ENCODE measurements at places on chromosomes 3 and 15. TPM values are rescaled to one million over a fixed set of nuclear protein-coding genes. Genes with fewer than 3 reads are reported as not detected.
A peak's percentile ranks its signal among the peaks of the same experiment; 100 is the strongest.

- H3K27me3 ChIP-seq: no peaks in the 10 kb centered on the region
- no peak for DNase-seq
- H3K4me3 ChIP-seq: no peak overlapping the region
- H3K36me3 ChIP-seq: no peaks in the 10 kb centered on the region
- no peak overlapping the region for H3K27ac ChIP-seq
- peaks cover 4% of the 10 kb centered on the region for H3K4me1 ChIP-seq
Observed at GRCh38 chr3:195099951-195100785, 170.8 kb downstream of the XXYLT1 start.

DNA sequence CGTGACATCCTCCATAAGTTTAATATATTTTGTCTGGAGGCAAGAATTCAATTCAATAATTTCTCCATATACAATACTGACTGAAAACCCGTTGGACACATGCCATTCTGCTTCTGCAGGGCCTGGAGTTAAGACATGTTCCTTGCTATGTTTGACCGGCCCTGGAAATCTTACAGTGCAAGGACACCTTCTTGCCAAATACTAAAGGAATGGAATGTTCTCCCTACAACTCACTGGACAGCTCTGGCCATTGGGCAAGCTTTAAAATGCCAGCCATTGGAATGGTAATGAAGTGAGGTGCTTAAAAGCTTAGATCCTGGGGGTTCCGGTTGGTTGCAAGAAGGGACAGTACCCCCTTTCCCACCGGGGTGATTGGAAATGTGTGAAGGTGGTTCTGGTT is 329.8 kb upstream of the PROK2 start:
- H3K36me3 ChIP-seq: no peaks in the 10 kb centered on the region
- no peaks in the 10 kb centered on the region for H3K27me3 ChIP-seq
- H3K4me1 ChIP-seq: no peaks in the 10 kb centered on the region
- H3K4me3 ChIP-seq: no peak overlapping the region
- DNase-seq: no peak
- no peak overlapping the region for H3K27ac ChIP-seq

- no peak overlapping the region for H3K4me3 ChIP-seq
- H3K27me3 ChIP-seq: no peaks in the 10 kb centered on the region
- H3K27ac ChIP-seq: no peak overlapping the region
- DNase-seq: no peak
- H3K4me1 ChIP-seq: no peaks in the 10 kb centered on the region
- H3K36me3 ChIP-seq: no peaks in the 10 kb centered on the region
Observed at GRCh38 chr3:171329746-171330145, 130.5 kb downstream of the TNIK start.

Gene PATL2
- total RNA-seq: 0.65 TPM

Gene CRTAP
- 159 TPM for total RNA-seq

- H3K36me3 ChIP-seq: no peaks in the 10 kb centered on the region
- no peaks in the 10 kb centered on the region for H3K4me1 ChIP-seq
- no peak overlapping the region for H3K27ac ChIP-seq
- H3K4me3 ChIP-seq: no peak overlapping the region
Observed at GRCh38 chr3:103218146-103218545, 783.3 kb downstream of the ZPLD1 start.

Gene AQP9
- total RNA-seq: not detected

Gene SERPINI2
- 0.25 TPM for total RNA-seq

Gene CCDC39
- 0.34 TPM for total RNA-seq

DNA sequence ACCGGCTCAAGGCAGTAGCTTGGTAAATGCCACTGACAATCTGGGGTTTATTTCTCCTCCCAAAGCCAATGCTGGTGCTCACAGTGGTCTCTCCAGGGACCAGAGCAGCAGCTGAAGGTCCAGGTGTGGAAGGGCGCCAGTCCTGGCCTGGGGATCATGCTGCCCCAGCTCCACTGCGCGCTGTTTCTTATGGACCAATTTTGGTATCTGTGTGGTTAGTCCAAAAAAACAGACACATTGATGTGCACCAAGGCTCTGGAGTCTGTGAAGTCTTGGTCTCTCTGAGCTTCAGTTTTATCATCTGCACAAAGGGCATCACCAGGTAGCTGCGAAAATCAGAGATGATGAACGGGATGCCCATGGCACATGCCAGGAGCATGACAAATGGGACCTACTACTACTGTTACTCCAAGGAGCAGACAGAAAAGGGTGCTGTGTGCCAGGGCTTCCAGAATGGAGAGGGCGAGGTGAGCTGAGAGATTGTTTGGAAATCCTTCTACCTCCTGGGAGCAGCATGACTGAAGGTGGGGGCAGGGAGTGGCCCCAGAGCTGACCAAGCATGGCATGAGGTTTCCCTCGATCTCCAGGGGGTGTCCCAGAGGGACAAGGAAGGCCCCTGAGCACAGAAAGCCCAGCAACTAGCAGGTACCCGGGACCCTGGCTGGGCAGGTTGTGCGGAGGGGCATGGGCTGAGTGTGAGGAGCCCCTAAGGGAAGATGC is 134.3 kb upstream of the PRR20G start:
- peak; percentile 23 for DNase-seq
- H3K27ac ChIP-seq: no peak overlapping the region
- H3K36me3 ChIP-seq: no peaks in the 10 kb centered on the region
- peaks cover 26% of the 10 kb centered on the region for H3K4me1 ChIP-seq
- H3K27me3 ChIP-seq: no peaks in the 10 kb centered on the region

DNA sequence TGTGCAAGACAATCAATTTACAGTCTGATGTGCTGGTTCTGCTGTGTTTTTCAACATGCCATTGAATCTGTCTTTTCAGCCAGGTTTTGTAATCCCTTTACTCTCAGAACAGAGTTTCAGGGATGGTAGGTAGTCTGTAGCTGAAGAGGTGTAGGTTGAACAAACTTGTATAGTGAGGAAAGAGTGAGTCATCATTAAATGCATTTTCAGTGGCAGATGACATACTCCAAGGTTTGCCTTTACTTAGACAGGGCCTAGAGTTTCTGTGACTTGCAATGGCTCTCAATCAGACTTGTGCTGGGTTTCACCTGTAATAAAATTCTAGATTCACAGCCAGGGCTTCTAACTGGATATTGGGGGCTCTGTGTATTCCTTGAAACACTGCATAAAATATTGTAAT is 94.6 kb downstream of the CYP19A1 start:
- no peak overlapping the region for H3K27ac ChIP-seq
- H3K4me1 ChIP-seq: no peaks in the 10 kb centered on the region
- DNase-seq: no peak
- H3K27me3 ChIP-seq: no peaks in the 10 kb centered on the region

Gene LIPH
- total RNA-seq: not detected

- H3K27me3 ChIP-seq: no peaks in the 10 kb centered on the region
- H3K4me1 ChIP-seq: peaks cover 3% of the 10 kb centered on the region
- no peak for DNase-seq
- H3K27ac ChIP-seq: no peak overlapping the region
Observed at GRCh38 chr3:39142067-39142466, 11.3 kb downstream of the CSRNP1 start.

Gene TGM5
- not detected for total RNA-seq

DNA sequence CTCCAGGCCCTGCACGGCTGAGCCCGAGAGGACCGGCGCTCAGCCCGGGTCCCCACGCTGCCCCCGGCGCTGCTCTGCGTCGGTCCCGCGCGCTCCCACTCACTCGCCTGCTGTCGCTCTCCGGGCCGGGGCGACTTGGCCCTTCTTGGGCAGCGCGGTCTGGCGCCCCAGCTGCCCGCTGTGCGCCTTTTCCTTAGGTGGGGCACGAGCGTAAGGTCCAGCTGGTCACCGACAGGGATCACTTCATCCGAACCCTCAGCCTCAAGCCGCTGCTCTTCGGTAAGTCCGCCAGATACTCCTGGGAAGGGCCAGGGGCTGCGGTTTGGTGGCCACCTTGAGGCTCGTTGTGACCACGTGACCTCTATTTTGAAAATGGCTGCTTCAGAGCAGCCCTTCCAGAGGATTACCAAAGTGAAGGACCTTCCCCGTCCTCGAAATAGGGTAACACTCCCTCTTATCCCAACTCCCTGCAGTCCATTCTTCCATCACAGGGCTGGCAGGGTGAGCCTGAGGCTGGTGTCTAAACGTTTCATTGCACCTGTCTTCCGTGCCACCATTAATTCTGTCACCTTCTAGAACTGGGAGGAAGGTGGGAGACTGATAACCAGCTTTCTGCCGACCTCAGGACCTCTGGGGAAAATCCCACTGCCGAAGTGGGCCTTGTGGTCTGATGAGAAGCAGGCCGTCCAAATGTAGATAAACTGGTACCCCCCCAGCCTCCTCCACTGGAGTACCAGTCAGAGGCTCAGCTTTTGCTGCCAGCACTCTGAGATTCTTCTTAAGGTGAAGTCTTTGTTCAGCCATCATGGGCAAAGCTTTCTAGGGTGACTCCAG is 812 bp downstream of the P4HTM start:
- H3K4me3 ChIP-seq: peak overlapping the region; percentile 83
- no peaks in the 10 kb centered on the region for H3K27me3 ChIP-seq
- H3K4me1 ChIP-seq: peaks cover 7% of the 10 kb centered on the region
- no peak for DNase-seq
- peak overlapping the region; percentile 87 for H3K27ac ChIP-seq
- H3K36me3 ChIP-seq: no peaks in the 10 kb centered on the region

Gene GCSAM
- total RNA-seq: not detected

Gene GHSR
- total RNA-seq: not detected

DNA sequence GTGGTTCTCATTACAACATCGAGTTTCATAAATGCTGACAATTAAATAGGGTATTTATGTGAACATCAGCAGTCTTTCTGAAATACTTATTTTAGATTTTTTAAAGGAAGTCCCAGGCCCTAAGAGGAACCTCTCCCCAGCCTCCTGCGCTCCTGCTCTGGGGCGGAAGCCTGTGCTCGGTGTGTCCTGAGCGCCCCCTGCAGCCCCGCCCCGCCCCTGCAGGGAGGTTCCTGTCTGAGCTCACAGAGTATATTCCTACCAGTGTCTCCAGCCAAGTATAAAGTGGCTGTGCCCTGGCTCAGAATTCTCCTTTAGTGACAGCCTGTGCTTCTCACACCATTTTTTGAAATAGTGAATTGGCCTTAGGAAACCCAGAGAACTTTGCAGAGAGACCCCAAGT is 567.9 kb downstream of the GOLGA6L6 start:
- H3K36me3 ChIP-seq: no peaks in the 10 kb centered on the region
- no peak overlapping the region for H3K4me3 ChIP-seq
- no peak for DNase-seq
- no peaks in the 10 kb centered on the region for H3K27me3 ChIP-seq
- no peak overlapping the region for H3K27ac ChIP-seq
- no peaks in the 10 kb centered on the region for H3K4me1 ChIP-seq

Gene ZIC4
- not detected for total RNA-seq

- no peak overlapping the region for H3K4me3 ChIP-seq
- no peak for DNase-seq
- H3K27me3 ChIP-seq: no peaks in the 10 kb centered on the region
- no peak overlapping the region for H3K27ac ChIP-seq
- H3K4me1 ChIP-seq: peaks cover 31% of the 10 kb centered on the region
- no peaks in the 10 kb centered on the region for H3K36me3 ChIP-seq
Observed at GRCh38 chr3:185720326-185720725, 104.5 kb downstream of the IGF2BP2 start.
